GM12865 (cell line): ENCODE measurements at places on chromosomes 3 and 15.

DNA sequence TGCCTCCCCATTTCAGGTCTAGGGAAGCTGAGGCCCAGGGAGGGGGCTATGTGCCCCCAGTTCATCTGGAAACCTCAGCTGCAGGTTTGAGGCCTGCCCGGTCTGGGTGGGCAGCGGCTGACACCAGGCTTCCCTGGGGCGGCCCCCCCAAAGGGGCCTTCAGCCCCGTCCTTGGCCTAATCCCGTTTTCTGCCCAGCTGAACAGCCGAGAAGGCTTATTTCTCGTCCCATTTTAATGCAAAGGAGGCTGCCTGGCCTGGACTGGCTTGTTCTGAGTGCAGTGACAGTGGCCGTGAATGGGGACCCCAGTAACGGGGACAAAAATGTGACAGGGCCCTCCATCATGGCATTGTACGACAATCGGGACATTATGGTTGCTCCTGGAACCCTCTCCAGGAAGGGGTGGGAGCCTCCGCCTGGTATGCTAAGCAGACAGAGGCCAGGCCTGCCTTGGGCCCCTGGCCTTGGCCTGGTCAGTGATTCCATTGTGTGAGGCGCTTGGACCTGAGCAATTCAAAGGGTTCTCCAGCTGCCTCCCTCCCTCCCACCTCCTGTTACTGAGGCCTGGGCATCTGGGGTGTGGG, 93.9 kb downstream of the WNT7A start:
- no peak for DNase-seq

DNA sequence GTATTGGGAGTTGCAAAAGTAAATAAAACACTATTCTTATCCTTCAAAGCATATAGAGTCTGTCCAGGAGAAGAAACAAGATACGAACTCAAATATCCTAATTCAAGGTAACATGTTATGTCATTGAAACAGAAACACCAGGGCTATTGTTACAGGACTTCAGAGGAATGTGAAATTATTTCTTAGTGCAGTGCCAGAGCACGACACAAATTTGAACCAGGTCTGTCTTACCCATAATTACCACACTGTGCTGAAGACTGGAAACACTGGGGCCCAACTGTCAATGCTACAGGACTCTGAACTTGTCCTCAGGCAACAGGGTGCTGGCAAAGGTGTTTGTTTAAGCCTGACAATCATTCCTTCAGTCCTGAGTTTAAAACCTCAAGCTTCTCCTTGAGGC, 633.6 kb upstream of the UBE2E2 start:
- DNase-seq = no peak

DNA sequence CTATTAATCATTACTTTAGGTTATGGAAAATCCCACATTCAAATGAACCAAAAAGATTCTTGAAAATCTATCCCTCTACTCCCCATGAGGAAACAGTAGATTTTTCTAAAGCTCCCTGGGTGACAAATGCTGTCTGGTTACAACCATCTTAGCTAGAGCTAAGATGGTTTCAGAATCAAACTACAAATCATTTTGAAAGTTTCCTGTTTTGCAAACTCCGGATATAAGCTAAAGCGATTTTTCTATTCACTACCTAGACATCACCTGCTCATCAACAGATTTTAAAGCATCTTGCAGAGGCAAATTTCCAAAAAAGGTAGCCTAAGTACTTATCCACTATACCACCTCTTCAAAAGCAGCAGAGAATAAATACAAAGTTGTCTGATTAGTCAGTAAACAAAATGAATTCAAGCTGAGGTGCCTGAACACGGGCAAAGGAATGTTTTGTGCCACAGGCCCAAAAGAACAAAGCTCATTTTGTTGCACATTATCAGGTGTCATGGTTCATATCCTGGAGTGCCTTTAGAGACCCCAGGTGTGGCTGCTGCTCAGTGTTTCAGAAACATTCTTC, 204.9 kb downstream of the TNIK start:
- DNase-seq = peak; percentile 83

GRCh38 chr3:155983834-155984474, 113.5 kb downstream of the GMPS start:
- no peak for DNase-seq

DNA sequence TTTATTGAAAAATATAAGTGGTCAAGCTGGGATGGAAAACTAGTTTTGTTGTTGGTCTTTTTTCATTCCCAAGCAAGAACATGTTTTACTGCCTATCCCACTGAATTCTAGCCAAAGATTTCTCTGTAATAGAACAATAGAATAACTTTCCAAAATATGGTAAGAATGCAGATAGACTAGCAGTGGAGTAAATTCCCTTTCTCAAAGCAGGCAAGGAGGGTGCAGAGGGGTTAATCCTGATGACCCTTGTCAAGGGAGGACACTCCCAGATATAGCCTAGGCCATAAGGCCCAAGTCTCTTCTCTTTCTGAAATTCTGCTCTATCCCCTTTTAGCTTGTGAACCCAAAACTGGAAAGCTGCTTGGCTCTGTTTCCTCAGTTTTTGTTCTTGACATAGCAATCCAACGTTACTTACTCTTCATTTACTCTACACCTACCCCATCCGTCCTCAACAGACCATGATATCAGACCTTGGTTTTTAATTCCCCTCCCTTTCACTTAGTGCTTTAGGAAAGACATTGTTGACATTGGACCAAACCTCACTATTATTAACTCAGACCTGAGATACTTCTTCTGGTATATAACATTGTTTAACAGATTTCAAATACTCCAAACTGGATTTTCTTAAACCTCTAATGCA, 453.6 kb upstream of the THBS1 start:
- DNase-seq = no peak

DNA sequence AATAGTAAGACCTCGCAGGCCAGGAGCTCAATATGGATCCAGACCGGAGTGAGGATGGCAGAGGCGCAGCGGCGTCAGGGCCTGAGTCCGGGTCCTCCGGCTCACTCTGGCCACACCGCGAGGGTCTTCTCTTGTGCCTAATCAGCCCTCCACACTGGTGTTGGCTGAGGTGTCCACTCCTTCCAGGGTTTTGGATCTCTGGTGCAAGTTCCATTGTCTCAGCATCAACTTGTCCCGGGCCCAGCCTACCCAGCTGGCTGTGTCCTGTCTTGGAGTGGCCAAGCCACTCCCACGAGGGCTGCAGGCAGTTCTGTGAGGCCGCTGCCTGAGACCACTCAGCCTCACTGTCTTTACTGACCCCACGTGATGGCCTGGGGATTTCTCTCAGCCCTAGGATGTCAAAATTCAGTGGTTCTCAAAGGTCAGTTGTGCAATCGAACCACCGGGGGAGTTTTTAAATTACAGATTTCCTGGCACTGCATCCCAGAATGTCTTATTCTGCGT, 12.6 kb upstream of the GOLGA6L7 start:
- DNase-seq = no peak
